ENCODE measurements at places on chromosomes 2 and 18. TPM values are rescaled to one million over a fixed set of nuclear protein-coding genes. Genes with fewer than 3 reads are reported as not detected.

GLS gene
- 116 TPM for total RNA-seq

EMX1 gene
- total RNA-seq = not detected

FAM124B gene
- not detected for total RNA-seq

UXS1 gene
- total RNA-seq = 38.0 TPM

VIT gene
- not detected for total RNA-seq

EVX2 gene
- not detected for total RNA-seq

- DNase-seq = no peak
Observed at GRCh38 chr2:227576110-227576509, 22.6 kb upstream of the SCYGR2 start.

GRCh38 chr2:23078784-23079434, 306.1 kb upstream of the KLHL29 start:
- DNase-seq = no peak

- no peak for DNase-seq
Observed at GRCh38 chr18:45761512-45762114, 37.6 kb downstream of the SLC14A1 start.

DNA sequence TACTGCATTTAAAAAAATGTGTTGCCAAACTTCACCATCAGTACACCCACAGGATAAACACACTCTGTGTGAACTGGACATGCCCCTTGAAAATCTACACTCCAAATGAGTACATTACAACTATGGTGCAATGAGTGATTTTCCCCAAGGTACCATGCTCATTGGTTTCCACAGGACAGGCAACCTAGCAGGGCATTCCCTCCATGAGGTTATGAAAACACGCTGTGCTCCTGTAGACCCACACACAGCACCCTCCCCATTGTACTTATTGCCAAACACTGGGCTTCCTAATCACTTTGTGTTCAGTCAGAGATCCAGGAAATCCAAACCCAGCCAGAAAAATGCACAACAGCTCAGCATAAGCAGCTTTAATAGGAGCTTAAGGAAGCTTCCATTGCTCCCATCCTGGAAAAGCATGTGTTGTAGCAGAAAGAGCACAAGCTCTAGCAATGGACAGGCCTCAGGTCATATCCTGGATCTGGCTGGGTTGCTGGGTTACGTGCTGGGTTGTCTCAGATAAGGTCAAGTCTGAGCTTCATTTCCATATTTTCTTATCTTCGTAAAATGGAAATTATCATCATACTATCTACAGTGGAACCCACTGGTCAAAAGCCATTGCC, 20.8 kb upstream of the ATIC start:
- DNase-seq = no peak

- DNase-seq = no peak
Observed at GRCh38 chr18:76391038-76391437, 104.0 kb downstream of the ZNF516 start.

DNA sequence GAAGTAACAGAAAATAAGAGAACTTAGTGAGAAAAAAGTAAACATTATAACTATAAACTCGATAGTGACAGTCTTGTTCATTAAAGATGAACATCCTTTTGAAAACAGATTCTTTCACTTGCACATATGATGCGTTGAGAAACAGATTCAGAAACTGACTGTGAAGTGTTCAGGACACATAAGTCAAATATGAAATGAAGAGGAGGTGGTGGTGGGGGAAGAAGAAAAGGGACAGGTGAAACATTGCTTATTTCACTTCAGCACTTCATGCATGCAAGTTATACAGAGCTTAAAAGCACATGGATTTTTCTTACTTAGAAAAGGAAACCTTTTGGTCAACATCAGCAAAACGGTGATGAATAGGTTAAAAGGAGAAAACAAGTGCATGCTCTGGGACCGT, 42.5 kb downstream of the STAT4 start:
- DNase-seq = no peak

DNA sequence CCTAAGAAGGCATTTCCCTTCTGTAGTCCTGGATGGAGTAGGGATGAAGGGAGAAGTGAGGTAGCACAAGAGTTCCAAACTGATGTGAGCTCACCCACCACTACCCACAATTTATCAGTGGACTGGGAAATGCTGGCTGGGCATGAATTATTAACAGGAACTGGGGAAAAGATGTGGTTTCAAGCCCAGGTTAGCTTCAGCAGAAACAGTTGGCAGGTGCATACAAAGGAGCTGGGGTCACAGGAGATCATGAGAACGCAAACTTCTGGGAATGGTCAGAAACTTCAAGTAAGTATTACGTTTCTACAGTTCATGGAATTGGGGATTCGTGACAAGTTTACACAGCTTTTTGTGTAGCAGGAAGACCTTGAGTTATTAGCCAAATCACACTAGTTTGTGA, 5.4 kb downstream of the CCDC141 start:
- no peak for DNase-seq

- DNase-seq = peak; percentile 49
Observed at GRCh38 chr2:206521612-206522011, 78.3 kb downstream of the ADAM23 start.

GRCh38 chr2:174846941-174847938, 83.0 kb upstream of the CHRNA1 start:
- DNase-seq = peak; percentile 70

GRCh38 chr18:76476665-76477561, 18.1 kb downstream of the ZNF516 start:
- peak; percentile 85 for DNase-seq

GRCh38 chr2:219572237-219573001, at the start of gene INHA:
Gene INHA, plus strand, starts transcription at chr2:219572310. Its CDS starts 65 bp downstream, at chr2:219572375.
- DNase-seq = no peak

- DNase-seq = no peak
Observed at GRCh38 chr2:212328136-212328535, 210.5 kb downstream of the ERBB4 start.

DNA sequence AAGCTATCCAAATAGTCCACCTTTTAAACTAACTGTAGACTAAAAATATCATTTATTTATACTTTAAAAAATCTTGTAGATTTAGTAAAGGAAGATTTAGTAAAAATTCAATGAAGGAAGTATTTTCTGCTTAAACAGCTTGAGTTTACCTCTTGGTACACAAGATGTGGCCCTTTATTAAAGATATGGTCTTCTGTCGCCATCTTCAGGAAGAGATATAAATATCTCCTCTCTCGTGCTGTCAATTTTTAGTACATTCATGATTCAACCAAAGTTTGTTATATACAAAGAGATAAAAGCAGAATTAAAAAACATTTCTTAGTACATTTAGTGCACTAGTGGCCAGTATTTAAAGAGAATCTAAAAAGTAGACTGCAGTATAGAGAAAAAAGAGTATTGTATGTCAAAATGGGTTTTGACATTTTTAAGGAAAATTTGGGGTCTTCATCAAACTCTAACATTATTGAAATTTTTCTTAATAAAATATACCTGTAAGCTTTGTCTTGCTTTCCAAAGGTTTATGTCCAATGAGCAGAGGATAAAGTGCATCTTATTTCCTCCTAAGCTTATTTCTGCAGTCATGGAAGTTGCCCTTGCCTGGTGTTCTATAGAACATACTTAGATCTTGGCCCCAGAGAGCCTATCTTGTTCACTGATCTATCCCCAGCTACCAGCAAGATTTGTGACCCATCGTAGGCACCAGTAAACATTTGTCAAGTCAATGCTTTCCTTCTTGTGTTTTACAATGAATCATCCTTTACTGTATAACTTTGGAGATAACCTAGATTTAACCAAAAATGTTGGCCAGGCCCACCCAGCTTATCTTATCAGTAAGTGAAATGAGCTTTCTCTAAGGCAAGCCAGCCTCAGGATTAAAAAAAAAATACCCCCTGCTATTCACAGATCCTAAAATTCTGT, 18.5 kb upstream of the EML6 start:
- DNase-seq = peak; percentile 44

GRCh38 chr2:623130-623922, 53.9 kb downstream of the TMEM18 start:
- no peak for DNase-seq

DNA sequence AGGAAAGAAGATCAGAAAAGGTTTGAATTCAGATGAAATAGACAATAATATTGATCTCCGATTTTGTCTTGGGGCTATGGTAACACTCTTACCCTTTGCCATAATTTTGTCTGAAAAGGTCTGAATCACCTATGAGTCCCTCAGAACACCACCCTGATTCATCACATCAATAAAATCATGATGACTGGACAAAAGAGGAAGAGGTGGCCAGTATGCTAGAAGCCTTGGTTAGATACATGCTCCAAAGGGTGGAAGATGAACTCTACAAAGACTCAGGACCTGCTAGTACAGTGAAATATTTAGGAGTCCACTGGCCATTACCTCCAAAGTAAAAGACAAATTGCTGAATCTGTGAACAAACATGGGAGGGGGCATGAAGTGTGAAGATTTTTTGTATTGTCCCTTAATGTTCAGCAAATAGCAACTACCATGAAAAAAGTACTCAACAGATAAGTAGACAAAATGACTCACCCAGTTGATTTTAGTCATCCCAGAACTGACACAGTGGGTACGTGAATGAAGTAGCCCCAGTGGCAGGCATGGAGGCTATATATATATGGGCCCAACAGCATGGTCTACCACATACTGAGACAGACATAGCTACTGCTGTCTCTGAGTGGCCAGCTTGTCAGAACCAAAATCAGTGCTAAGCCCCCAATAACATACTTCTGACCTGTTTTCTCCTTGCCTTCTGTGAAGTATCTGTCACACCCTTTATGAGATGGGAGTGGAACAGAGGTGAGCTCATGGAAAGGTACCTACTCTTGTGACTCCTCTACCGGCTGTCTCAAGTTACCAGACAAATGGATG, 36.5 kb upstream of the GLS start:
- peak; percentile 91 for DNase-seq

GRCh38 chr18:713135-713490, 683 bp upstream of the ENOSF1 start:
- DNase-seq = no peak

GRCh38 chr2:434625-435024, 146.7 kb upstream of the ALKAL2 start:
- no peak for DNase-seq

- no peak for DNase-seq
Observed at GRCh38 chr2:212402316-212402715, 136.3 kb downstream of the ERBB4 start.

DNA sequence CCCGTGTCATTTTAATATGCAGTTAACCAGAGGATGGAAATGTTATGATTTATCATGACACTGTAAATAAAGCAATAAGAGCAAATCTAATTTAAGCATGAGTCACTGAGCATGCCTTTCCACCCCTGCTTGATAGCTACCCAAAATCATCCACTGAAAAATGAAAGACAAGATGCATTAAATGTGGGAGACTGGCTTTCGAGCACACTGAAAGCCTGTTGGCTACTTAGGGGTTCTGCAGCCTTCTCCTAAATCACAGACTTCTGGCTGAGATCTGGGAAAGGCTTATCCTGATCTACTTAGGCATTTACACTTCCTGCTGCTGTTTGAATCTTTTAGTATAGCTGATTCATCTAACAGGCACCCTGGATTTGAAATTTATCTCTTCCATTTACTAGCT, 778.3 kb upstream of the CDH7 start:
- peak; percentile 39 for DNase-seq

Measured in HT1080 (cell line).